ENCODE measurements at places on chromosomes 5 and 9.

DNA sequence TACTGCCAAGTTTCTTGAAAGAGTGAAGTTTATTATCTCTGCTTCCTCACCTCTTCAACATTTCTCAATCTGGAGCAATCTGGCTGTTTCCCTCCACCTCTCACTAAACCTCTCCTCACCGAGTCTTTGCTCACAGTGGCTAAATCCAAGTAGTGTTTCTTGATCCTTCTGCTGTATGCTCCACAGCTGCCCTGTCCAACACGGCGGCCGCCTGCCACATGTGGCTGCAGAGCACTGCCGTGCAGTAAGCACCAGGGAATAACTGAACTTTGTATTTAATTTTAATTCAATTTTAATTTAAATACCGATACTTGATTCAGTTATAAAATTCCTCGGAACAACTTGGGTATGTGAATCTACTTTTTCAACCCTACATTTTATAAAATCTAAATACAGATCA, 80.2 kb downstream of the FANCC start:
- no peak for DNase-seq
- H3K27ac ChIP-seq, result no peak overlapping the region
- no peaks in the 10 kb centered on the region for H3K27me3 ChIP-seq
- no peak overlapping the region for H3K4me3 ChIP-seq

- peaks cover 16% of the 10 kb centered on the region for H3K4me1 ChIP-seq
- peaks cover 20% of the 10 kb centered on the region for H3K36me3 ChIP-seq
- no peak overlapping the region for H3K27ac ChIP-seq
- no peak for DNase-seq
- H3K27me3 ChIP-seq, result no peaks in the 10 kb centered on the region
- no peak overlapping the region for H3K4me3 ChIP-seq
Measured at GRCh38 chr5:41921166-41921565, 3.9 kb upstream of the FBXO4 start.

- H3K4me1 ChIP-seq, result peaks cover 22% of the 10 kb centered on the region
- DNase-seq, result no peak
- peaks cover 11% of the 10 kb centered on the region for H3K27me3 ChIP-seq
- no peak overlapping the region for H3K27ac ChIP-seq
- H3K36me3 ChIP-seq, result no peaks in the 10 kb centered on the region
- H3K4me3 ChIP-seq, result no peak overlapping the region
Measured at GRCh38 chr9:101512116-101512515, 21.5 kb upstream of the RNF20 start.

GRCh38 chr5:103472265-103472664, 90.3 kb downstream of the NUDT12 start:
- DNase-seq, result no peak
- no peaks in the 10 kb centered on the region for H3K4me1 ChIP-seq
- no peak overlapping the region for H3K4me3 ChIP-seq
- H3K36me3 ChIP-seq, result no peaks in the 10 kb centered on the region
- H3K27ac ChIP-seq, result no peak overlapping the region

DNA sequence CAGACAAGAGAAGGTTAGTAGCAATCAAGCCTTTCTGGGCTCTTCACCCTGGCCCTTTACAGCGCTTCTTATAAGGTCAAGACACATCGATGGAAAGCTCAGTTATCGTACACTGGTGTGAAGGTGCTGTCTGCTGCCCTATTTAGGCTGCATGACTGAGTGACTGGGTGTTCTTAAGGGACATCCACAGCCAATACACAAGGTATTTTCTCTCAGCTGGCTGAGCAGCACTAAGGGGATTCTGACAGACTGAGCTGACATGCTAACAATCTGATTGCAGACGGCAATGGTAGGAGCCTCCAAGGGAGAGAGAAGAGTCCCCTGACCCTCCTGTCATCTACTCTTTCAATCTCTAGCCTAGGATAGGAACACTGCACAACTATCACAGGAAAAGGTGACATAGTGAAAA, 577.9 kb downstream of the ISL1 start:
- no peaks in the 10 kb centered on the region for H3K36me3 ChIP-seq

DNA sequence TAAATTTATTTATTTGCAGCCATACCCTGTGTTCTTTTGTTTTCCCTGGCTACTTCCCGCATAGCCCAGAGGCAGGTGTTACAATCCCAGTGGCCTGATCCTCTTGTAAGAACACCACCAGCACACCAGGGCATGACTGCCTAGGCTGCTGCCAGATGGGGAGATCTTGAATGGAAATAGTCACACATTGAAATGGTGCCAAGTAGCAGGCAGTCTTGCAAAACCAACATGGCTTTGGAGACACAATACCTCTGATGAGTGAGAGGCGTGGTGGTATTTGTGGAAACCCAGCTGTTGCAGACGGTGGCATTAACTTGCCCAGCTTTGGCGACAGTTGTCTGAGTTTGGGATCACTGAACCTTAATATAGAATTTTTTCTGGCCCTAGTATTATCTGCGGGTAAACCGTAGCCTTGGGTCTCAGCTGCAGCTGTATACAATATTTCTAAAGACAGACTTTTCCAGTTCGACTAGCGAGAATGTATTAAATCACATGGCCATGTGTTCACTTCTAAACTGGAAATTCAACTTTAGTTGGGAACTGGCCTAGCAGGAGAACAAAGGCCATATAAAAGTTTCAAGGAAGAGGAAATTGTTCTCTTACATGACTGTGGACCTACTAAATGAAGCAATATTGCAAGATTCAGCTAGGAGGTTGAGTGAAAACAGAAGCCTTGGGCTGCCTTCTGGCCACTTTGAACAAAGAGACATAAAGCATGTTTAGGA, 277.0 kb downstream of the SMARCA2 start:
- H3K27ac ChIP-seq, result no peak overlapping the region
- no peak overlapping the region for H3K4me3 ChIP-seq
- no peak for DNase-seq
- peaks cover 17% of the 10 kb centered on the region for H3K27me3 ChIP-seq
- H3K36me3 ChIP-seq, result no peaks in the 10 kb centered on the region

- no peaks in the 10 kb centered on the region for H3K36me3 ChIP-seq
- H3K4me1 ChIP-seq, result no peaks in the 10 kb centered on the region
- H3K4me3 ChIP-seq, result no peak overlapping the region
- DNase-seq, result no peak
- no peak overlapping the region for H3K27ac ChIP-seq
Measured at GRCh38 chr9:4386819-4387218, 87.0 kb upstream of the GLIS3 start.

DNA sequence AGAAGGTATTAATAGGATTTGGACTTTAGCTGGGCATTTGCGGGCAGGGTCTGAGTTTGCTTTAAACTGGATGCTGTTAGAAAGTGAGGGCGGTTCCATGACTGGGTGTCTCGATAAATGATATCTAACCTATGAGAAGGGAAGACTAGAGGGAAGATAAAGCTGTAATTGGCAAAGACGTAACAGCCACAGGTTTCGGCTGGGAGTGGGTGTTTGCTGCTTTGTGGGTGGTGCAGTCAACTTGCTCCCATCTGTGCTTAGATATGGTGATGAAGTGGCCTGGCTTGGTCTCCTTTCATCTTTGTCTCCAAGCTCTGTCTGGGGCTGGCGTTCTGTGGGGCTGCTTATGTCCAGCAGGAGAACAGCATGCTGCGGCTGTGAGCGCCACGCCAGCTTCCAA, 23.3 kb downstream of the OR2V1 start:
- H3K4me1 ChIP-seq, result peaks cover 8% of the 10 kb centered on the region
- H3K27me3 ChIP-seq, result peaks cover 66% of the 10 kb centered on the region
- peaks cover 2% of the 10 kb centered on the region for H3K36me3 ChIP-seq
- DNase-seq, result no peak

DNA sequence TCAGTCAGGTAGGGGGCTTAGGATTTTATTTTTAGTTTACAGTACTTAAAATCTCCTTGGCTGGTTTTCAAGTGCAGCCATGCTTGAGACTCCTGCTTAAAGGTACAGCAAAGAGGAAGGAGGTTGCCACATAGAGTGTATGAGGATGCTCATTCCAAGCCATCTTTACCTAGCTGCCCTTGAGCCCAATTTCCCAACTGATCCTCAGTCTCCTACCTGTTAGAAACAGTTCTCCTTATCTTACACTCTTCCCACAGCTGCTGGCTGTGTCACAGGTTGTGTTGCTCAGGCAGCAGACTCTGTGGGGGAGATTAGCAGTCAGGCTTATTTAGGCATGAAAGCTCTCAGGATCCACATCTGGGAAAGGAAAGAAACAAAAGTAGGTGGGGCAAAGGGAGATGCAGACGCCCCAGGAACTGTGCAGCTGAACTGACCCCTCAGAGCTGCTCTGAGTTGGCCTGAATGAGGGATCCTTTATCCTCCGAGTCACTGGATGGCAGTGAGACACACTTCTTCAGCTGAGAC, 95.1 kb downstream of the NMUR2 start:
- H3K36me3 ChIP-seq, result no peaks in the 10 kb centered on the region
- H3K4me1 ChIP-seq, result no peaks in the 10 kb centered on the region
- H3K27ac ChIP-seq, result no peak overlapping the region
- no peak for DNase-seq
- no peaks in the 10 kb centered on the region for H3K27me3 ChIP-seq

Data from activated CD4-positive, alpha-beta memory T cell treated with anti-CD3 and anti-CD28 coated beads for 36 hours (primary cell).